ENCODE measurements at places on chromosomes 7 and 10.

DNA sequence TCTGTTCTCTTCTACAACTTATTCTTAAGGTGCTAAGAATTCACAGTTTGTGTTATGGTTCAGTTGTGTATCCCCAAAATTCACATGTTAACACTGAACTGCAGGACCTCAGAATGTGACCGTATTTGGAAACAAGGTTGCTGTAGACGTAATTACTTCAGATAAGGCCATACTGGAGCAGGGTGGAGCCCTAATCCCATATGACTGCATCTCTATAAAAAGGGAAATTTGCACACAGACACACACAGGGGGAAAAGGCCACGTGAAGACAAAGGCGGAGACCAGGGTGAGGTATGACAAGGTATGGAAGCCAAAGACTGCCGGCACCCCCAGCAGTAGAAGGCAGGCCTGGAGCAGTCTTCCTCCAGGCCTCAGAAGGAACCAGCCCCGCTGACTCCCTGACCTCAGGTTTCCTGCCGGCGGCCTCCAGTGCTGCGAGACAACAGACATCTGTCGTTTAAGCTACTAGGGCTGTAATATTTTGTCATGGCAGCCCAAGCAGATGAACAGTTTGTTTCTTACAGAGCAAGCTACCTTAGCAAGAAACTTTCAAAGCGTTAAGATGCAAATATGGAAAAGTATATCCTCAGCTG is 98.7 kb downstream of the PROSER2 start:
- DNase-seq = no peak

DNA sequence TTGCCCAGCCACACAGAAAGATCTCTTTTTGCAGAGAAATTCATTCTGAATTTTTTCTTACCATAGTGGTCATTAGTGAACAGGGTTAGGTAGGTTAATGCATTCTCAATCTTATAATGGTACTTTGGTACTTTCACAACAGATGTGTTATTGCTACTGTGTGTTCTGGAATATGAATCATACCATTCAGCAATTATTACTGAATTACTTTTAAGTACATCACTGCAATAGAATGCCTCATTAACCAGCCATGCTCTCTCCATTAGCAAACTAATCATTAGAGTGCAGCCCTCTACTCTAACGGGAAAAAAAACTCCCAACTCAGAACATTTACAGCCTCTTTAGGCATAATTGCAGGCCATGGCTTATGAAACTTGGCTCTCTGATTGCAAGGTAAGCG is 102.1 kb downstream of the DOCK4 start:
- DNase-seq = no peak

GRCh38 chr7:35617041-35617440 is 77.9 kb downstream of the HERPUD2 start:
- DNase-seq = no peak

- DNase-seq = no peak
Observed at GRCh38 chr7:135449436-135449835, 60.5 kb downstream of the CNOT4 start.

DNA sequence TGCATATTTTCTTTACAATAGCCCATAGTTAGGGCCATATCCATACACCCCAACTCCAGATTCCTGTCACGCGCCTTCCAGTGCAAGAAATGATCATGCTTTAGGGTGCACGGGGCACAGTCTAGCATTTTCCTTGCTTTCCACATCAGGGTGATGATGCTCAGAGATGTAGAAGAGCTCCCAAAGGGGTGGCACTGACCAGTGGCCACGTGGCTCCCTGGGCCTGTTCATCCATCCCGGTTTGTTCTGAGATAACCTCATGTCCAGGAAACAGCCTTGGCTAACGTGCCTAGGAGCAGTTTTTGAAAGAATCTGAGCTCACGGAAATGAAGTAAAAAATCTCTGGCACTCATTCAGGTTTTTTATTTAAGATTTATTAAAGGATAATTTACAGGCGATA is 139.3 kb downstream of the GALNT17 start:
- DNase-seq = no peak

DNA sequence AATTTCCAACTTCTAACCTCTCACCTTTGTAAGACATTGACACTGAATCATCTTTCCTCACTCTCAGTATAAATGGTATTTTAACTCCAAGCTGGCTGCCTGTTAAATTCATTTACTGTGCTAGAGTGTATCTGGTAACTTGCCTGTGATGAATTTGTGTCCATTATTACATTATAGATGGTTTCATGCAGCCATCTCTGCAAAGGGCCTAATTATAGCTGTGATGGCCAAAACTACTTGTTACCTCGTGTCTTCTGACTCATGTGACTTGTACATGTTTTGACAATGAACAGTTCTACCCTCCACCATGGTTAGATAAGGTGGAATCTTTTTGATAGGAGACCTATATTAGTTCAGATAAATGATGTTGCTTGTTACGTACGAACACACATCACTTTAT is 392.0 kb downstream of the PAXIP1 start:
- no peak for DNase-seq

DNA sequence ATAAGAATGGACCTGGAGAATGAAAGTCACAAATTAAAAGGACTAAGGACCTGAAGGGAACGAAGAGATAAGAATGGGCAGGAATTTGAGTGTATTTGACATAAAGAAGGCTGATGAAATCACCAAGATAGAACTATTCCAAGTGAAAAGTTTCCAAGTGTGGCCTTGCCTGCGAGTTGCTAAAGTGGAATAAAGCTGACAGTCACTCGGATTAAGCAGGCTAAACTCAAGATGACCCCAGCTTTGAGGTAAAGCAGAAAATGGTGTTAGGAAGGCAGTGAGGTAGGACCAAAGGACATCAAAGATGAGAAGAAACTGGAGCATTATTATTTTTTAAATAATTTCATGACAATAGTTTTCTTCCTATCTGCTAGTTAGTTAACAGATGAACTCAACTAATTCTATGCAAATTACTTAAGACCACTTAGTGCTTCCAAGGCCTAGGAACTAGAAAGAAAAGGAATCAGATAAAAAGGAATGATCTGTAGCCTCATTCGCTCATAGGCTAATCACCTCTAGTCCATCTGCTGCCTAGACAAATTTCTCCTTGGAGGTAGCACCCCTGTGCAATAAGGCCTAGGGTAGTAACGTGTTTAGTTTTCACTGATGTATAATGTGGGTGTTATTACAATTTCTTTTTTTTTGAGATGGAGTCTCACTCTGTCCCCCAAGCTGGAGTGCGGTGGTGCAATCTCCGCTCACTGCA is 34.5 kb downstream of the EZH2 start:
- no peak for DNase-seq

DNA sequence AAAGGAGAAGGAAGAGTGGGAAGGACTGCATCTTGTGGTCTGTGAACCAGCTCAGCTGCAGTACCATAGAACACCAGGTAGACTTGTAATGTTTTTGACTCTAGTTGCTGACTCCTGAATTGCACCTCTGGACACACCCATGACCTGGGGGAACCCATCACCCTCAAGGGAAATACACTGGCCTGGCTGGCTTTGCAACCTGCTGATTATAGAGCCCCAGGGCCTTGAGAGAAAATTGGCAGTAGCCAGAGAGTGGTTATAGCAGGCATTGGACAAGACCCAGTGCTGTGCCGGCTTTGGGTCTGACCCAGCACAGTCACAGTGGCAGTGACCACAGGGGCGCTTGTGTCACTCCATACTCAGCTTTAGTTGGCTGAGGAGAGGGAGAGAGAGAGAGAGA is 902.3 kb downstream of the GRID1 start:
- DNase-seq = no peak

DNA sequence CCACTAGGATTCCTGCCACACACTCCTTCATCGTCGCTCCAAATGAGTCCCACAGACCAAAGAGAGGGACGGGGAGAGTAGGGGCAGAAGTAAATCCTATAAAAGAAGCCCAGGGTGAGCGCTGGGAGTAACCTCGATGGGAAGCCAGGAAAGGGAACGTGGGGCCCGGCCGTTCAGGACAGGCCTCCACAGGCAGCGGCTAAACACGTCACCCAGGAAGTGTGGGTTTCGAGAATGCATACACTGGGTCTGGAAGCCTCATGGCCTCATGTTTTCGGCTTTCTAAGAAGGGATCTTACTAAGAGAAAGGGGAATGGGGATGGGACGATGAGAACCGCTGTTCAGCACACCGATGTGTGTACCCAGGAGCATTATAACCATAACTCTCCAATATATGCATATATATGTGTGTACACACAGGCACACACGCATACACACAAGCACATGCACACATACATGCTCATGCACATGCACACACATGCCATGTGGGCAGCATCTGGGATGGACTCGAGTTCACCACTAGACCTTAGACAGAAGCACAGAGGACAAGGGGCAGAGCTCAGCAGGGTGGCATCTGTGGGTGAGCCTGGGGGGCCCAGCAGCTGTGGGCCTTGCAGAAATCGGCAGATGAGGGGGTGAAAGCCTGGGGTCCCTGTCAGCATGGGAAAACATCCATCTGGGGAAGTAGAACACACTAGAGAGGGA is 14.8 kb upstream of the CNPY1 start:
- DNase-seq = no peak

DNA sequence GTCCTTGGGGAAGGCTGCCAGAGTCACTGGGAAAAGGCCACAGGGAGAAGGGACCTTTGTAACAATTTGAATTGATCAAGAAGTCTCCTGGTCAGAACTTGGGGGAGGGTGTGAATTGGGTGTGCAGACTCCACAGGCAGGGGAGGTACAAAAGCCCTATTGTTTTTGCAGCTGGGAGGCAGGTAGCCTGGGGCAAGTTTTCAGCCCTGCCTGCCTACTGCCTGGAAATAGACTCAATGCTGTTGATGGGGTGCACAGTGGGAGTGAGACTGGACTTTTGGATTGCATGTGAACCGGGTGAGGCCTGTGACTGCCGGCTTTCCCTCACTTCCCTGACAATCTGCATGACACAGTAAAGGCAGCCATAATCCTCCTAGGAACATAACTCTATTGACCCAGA is 947.0 kb downstream of the REEP3 start:
- DNase-seq = no peak

DNA sequence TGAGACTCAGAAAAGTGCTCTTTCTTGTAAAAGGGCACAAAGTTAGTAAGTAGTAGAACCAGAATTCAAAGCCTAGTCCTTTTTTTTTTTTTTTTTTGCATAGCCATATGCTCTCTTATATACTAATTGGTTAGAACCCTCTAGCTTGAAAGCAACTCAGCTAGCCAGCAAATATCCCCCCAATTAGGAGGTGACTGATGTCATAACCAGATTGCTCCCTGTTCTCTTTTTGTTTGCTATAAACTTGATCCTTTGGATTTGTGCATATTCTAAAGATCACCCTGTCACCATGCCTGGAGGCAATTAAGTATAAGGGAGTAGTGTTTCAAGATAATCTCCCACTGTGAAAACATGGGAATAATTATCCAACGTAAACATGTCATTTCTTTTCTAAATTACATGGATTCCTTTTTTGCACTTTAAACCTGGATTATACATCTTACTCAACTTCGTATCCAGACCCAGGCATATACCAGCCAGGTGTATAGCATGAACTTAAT is 963.4 kb downstream of the CNTNAP2 start:
- no peak for DNase-seq

DNA sequence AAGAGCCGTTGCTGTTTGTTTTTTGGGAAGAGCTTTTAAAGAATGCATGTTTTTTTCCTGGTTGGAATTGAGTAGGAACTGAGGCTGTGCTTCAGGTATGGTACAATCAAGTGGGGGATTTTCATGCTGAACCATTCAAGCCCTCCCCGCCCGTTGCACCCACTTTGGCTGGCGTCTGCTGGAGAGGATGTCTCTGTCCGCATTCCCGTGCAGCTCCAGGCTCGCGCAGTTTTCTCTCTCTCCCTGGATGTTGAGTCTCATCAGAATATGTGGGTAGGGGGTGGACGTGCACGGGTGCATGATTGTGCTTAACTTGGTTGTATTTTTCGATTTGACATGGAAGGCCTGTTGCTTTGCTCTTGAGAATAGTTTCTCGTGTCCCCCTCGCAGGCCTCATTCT is 31.6 kb downstream of the PFKFB3 start:
- no peak for DNase-seq

DNA sequence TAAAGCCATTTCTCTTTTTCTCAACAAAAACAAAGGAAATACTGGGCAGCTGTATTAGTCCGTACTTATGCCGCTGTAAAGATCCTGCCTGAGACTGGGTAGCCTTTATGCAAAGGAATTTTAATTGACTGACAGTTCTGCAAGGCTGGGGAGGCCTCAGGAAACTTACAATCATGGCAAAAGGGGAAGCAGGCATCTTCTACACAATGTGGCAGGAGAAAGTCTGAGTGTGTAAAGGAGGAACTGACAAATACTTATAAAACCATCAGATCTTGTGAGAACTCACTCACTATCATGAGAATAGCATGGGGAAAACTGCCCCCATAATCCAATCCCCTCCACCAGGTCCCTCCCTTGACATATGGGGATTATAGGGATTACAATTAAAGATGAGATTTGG is 264.3 kb downstream of the SEMA3A start:
- no peak for DNase-seq

- DNase-seq = no peak
Observed at GRCh38 chr7:130154501-130155317, 50.5 kb downstream of the TMEM209 start.

- DNase-seq = no peak
Observed at GRCh38 chr10:97065686-97066660, 119.8 kb downstream of the SLIT1 start.

GRCh38 chr7:134302120-134302519 is 14.6 kb downstream of the SLC35B4 start:
- no peak for DNase-seq

DNA sequence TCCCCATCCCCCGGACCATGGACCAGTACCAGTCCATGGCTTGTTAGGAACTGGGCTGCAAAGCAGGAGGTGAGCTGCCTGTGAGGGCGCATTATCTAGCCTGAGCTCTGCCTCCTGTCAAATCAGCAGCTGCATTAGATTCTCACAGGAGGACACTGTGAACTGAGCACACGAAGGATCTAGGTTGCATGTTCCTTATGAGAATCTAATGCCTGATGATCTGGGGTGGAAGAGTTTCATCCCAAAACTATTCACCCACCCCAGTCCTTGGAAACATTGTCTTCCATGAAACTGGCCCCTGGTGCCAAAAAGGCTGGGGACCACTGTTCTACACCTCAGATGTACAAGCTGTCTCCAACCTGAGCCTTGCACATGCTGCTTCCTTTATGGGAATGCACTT is 24.1 kb upstream of the JMJD1C start:
- DNase-seq = no peak

- DNase-seq = no peak
Observed at GRCh38 chr7:124907490-124907889, 22.1 kb downstream of the POT1 start.
